ENCODE measurements at places on chromosomes 7 and 10.

- DNase-seq = no peak
These were observed 159.3 kb upstream of the NEBL start for GRCh38 chr10:21056461-21056860.

GRCh38 chr10:89250865-89251408, 638 bp downstream of the LIPA start:
- no peak for DNase-seq

- DNase-seq = no peak
These were observed 98.4 kb downstream of the PIP4K2A start for GRCh38 chr10:22615819-22616499.

DNA sequence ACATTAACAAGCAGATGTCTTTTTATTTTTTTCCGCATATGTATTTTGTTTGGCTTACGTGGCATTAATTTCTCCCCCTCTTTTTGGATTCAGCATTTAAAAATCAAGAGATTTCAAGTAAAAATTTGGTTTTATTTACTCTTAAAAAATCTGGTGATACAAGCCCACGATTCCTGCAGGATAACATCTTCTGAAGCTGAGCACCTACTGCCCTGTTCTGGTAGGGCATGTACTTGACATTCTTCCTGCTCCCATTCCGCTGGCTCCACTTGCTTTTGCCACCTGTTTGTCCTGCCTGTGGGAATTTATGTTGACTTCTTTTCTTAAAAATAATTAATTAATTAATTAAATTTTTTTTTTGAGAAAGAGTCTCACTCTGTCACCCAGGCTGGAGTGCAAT, 105.2 kb upstream of the SLC25A13 start:
- no peak for DNase-seq

GRCh38 chr7:127731431-127732080, 79.6 kb downstream of the SND1 start:
- no peak for DNase-seq

DNA sequence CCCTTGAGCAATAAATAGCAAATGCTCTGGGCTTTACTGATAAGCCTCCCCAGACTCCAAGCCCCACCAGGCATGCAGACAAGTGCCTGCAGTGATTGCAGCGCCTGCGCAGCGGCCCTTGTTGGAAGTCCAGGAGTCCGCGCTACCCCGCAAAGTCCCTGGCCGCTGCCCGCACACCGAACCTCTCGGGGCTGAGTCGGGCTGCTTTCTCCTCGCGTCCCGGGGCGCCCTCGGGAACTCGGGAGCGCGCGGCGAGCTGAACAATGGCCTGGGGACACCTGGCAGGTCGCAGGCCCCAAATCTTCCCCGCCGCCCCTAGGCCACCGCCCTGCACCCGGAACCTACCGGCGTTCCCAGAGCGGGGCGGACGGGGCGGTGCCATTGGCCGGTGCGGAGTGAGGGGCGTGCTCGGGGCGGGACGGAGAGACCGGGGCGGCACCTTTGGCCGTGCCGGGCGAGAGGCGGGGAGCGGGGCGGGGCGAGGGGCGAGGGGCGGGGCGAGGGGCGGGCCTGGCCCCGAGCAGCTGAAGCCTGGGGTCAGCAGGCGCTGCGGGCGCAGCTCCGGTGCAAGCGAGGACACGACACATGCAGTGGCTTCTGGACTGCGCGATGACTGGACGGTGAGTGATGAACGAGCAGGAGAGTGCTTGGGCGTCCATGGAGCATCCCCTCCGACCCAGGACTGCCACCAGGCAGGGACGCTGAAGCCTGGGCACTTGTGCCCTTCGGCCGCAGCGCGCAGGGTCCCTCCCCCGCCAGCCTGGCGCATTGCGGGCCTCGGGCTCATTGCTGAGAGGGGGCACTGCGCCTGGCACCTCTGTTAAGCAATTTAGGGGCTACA, at the start of gene RASSF4:
Gene RASSF4 (plus strand): TSS at position 556 of the 841 bp plus-strand sequence. CDS start 10,401 bp downstream, outside the sequence.
- peak; percentile 84 for DNase-seq

DNA sequence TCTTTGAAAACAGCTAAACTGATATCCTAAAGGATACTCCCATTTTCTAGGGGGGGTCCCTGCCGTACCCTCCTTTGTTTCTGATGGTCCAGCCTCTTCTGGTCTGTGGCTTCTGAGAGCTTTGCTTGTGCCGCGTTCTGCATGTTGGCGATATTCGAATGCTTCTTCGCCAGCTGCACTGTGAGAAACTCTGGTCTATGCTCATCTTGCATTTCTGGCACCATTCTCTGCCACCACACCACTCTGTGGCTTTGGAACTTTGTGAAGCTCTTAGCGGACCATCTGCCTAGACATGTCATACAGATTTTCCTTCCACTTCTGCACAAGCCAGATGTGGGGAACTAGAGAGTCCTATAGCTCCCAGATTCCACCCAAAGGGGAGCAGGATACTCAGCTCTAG, 197.2 kb downstream of the REEP3 start:
- DNase-seq = no peak

DNA sequence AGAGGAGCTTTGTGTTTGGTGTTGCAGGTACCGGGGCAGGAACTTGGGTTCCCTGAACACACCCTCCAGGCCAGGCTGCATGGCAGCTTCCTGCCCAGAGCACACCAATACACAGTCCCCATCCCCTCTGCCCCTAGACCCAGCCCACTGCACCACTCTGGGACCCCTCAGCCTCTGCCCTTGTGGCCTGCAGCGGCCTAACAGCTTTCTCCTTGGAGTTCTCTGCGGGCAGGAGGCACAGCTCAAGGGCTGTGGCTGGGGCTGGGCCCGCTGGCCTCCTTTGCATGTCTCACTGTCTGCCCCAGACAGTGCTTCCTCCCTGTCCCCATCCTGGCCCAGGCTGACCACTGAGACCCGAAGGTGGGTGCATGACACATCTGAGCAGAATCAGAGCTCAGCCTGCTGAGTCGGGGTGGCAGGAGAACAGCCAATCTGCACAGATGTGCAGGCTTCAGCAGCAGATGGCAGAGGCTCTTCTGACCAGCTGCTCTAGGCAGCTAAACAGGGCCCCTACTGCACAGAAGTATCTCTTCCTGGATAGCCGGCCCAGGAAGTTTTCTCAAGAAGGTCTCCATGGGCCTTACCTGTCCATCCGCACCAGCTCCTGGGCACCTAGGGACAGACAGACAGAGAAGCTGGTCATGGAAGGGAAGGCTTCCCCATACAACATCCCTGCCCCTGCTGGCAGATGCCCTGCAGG, 20.8 kb downstream of the VSIR start:
- DNase-seq = no peak

DNA sequence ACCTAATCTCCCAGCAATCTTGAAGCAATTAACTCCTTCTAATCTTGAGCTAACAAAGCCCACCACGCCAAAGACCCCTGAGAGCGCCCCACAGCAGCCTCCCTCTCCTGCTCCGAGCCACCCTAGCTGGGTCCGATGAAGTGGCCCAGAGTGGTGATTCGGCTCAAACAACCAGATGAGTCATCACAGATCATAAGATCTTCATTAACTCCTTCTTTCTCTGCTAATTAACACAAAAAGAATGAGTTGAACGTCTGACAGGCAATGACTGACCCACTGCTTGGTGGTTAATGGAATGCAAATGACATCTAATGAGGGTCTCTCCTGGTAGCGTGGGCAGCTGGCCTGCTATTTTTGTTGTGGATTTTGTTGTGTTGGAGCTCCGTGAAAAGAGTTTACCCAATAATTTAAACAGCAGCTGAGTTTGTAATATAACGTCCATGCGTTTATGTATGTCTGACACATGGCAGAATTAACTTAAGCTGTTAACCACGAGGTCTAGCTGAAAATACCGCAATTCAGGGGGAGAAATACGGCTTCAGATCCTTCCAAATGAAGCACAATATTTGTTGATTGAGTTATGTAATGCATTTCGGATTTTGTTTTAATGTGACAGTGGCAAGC, 161.4 kb downstream of the RAB11FIP2 start:
- DNase-seq = no peak

GRCh38 chr10:130045801-130046321, 64.8 kb downstream of the C10orf143 start:
- no peak for DNase-seq

DNA sequence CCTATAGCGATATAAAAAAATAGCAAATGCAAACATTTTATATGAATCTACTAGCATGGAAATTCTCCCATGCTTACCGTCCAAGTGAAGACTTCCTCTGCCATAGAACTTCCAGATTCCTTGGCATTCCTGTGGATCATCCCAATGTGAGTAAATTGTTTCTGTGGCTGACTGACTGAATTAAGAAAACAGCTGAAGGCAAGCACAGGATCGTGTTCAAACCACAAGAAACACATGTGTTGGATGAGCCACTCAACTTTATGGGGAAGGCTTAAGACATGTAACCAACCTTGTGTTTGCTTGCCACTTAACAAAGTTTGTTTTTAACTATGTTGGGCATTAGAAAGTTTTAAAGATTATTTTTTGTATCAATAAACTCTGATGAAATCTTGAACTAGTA, 2.6 kb upstream of the MYPN start:
- no peak for DNase-seq

- no peak for DNase-seq
These were observed 763.9 kb upstream of the COBL start for GRCh38 chr7:52080493-52080892.

DNA sequence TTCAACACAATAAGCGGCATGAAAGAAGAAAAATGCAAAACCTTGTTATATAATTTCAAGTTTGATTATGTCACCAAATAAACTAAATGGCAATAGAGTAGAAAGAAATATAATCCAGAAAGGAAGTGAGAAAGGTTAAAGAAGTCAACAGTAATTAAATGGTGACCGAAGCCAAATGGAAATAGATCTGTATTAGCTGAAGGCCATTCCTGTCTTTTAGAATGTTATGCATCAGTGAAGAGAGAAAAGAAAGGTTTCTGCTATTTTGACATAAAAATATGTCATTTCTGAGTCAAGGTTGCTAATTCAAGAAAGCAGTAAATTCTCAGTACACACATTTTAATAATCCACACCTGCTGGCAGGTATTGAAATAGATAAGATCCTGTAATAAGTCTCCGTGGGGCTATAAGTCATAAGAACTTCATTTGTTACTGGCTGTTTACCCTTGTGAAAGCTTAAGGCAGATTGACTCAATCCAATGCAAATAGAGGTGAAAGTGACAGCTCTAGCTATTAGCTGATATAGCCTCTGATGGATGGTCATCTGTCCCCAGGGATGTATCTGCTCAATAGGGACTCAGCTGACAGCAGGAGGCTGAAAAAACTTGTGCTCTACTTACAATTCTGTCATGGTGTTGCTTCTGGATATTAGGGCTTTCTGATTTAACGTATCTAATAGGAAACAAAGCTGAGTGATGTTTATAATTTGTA, 152.1 kb downstream of the FZD1 start:
- DNase-seq = no peak

GRCh38 chr7:49845626-49846025, 72.2 kb downstream of the VWC2 start:
- DNase-seq = no peak

- no peak for DNase-seq
These were observed 78.9 kb downstream of the CHRM2 start for GRCh38 chr7:136947347-136947746.

DNA sequence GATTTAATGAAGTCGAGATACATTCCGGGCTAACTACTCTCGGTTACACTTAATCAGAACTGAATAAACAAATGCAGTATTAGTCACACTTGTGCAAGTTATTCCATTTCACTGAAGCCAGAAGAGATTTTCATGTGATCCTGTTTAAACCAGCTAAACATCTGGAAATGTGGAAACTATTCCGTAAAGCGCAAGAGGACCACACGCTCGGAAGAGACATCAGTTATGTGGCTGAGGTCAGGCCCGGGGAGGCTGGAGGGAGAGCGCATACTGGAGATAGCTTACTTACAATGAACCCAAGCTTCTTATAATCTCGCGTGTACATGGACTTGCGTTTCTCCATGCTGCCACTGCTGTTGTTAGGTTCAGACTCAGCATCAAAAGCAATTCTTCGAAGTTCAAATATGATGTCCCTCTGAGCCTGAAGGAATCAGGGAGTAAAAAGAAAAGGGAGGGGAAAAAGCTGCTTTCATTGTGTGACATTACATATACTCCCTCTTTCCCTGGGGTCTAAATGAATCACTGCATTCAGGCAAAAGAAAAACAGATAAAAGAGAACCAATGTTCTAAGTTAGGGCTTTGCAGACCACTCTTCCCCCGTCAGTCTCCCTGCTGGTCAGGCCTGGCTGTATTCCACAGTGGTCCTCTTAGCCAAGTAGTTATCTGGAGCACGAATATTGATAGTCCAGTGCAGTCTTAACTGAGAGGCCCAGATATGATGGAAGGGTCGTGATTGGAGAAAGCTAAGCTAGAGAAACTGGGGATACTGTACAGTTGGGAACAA, 237.4 kb downstream of the ELMO1 start:
- DNase-seq = no peak

- no peak for DNase-seq
These were observed 140.0 kb downstream of the CAMK1D start for GRCh38 chr10:12489357-12489756.

DNA sequence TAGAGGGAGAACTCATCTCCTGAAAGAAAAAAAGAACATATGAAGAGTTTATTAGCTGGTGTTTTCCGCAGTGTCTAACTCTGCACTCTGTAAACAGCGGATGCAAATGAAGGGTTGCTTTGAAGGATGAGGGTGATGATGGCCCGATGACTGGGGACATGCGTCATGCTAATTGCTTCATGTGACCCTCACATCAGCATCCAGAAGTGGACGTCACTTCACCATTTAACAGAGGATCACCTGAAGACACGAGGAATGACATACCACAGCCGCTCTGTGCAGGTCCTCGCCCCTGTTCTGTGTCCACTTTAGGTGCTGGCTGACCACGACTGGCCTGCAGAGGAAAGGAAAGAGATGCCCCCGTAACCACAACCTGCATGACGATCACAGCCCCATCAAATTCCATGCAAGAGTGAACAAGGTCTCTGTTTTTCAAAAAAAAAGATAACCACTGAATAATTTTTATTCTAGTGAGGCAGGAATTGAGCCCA, 82.9 kb downstream of the KLF6 start:
- DNase-seq = no peak

DNA sequence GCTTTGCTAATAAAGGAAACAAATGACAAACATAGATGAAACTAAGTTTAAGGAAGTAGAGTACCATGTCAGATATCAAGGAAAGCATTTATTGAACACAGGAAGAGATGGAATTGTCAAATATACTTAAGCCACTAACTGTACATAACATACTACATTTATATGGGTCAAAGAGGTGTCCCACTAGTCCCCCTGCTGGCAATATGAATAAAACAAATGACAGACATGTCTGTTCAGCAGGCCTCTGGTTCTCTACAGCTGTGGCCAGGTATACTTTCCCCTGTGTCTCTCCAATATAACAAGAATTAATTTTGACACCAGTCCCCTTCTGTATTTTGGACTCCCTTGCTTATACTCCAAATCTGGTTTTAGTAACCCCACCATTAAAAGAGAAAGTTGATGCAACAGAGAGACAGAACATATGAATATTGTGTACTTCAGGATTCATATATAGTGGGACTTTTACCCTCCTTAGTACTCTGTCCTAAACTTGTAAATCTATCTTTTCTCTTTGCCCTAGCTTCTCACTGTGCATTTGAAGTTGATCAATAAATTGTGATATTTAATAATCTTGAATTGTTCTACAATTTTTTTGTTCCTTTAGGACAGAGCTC, 42.9 kb downstream of the CD36 start:
- DNase-seq = no peak
